RWPE1 (cell line): ENCODE measurements at places on chromosomes 12 and 14.

GRCh38 chr14:33686856-33687255, 264.0 kb downstream of the EGLN3 start:
- no peak for DNase-seq

DNA sequence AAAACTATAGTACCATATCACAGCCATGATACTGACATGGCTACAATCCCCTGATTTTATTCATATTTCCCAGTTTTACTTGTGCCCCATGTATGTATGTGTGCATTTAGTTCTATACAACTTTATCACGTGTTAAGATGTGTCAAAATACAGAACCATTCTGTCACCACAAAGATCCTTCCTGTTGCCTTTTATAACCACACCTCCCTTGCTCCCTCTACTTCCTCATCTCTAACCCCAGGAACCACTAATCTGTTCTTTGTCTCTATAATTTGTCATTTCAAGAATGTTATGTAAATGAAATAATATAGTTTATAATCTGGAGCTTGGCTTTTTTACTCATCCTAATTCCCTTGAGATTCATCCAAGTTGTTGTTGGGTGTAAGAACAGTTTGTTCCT, 358.4 kb downstream of the DPF3 start:
- no peak for DNase-seq

DNA sequence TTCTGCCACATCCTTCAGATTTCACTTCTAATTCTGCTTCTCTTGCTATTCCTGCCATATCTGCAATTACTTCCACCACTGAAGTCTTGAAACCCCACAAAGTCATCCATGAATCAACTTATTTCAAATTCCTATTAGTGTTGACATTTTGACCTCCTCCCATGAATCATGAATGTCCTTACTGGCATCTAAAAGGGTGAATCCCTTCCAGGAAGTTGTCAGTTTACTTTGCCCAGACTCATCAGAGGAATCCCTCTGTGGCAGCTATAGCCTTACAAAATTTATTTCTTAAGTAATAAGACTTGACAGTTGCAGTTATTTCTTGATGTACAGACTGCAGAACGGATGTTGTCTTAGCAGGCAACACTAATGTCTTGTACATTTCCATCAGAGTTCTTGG, 162.9 kb downstream of the PCNX1 start:
- DNase-seq, result peak; percentile 11

- no peak for DNase-seq
Measured at GRCh38 chr14:55123852-55124639, 5.0 kb upstream of the LGALS3 start.

GRCh38 chr14:69648480-69649451, 37.4 kb downstream of the SUSD6 start:
- no peak for DNase-seq
